Heart left ventricle (tissue), 16 donors: ENCODE measurements at places on chromosomes 5 and 9.

DNA sequence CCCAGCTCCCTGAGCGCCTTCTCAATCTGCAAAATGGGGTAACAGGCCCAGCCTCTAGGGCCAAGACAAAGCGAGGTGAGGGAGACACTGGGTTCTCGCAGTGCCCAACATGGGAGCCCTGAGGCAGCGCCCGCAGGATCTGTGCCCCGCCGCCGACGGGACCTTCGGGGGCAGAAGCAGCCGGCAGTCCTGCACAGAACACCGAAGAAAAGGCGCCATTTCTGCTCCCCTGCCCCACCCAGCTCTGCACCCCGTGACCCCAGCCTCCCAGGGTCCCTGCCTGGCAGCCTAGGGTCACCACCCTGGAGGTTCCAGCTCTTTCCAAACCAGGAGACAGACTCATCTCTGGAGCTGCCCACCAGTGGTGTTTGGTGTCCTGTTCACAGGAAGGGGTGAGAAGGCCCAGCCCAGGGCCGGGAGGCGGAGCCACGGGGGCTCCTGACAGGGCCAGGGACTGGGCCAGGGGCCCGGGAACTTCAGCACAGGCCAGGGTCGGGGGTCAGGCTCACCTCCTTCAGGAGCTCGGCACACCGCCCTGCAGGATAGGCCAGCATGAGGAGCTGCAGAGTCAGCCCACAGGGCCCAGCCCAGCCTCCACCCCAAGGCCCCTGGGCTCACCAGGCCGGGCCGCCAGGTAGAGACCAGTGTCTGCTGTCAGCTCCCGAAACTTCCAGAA, 3.3 kb downstream of the LCN8 start:
- no peak for DNase-seq

DNA sequence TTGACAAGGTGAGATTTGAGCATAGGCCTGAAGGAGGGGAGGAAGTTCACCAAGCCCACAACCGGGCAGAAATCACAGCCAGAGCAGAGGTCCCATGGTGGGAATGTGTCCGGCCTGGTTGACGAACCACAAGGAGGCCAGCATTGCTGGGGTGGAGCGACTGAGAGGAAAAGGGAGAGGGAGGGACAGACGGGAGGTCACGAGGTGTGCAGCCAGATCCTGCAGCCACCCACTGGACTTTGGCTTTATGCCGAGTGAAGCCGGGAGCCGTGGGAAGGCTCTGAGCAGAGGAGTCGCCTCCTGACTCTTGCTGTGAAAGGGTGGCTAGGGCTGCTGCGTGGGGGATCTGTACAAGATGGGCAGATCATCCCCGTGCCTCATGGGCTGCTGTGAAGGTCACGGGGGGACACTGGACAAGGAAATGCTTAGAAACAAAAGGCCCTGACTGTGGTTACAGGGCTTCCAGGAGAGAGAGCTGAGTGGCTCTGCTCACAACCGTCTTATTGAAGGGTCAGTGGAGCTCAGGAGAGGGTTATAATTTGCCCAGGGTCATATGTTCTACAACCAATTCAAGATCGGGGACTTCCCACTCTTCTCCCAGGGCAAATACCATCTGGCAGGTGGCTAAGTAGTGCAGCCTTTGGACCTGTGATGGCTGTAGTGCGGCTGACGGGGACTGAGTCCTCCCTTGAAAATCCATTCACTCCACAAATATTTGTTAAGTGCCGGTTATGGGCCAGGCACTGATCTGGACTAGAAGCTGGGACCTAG, 15.6 kb upstream of the CD74 start:
- peak; percentile 85 for DNase-seq

- no peak for DNase-seq
Observed at GRCh38 chr5:168334695-168335094, 43.2 kb downstream of the WWC1 start.

GRCh38 chr5:11415751-11416150, 488.5 kb downstream of the CTNND2 start:
- DNase-seq: no peak
